Mucosa of gallbladder (tissue), 1 donor: ENCODE measurements at places on chromosomes 16 and 17. TPM values are rescaled to one million over a fixed set of nuclear protein-coding genes. Genes with fewer than 3 reads are reported as not detected.

Gene LRRC36
- 2.1 TPM for total RNA-seq

- DNase-seq = no peak
Measured at GRCh38 chr16:60225541-60225940, 1491.4 kb upstream of the GOT2 start.

DNA sequence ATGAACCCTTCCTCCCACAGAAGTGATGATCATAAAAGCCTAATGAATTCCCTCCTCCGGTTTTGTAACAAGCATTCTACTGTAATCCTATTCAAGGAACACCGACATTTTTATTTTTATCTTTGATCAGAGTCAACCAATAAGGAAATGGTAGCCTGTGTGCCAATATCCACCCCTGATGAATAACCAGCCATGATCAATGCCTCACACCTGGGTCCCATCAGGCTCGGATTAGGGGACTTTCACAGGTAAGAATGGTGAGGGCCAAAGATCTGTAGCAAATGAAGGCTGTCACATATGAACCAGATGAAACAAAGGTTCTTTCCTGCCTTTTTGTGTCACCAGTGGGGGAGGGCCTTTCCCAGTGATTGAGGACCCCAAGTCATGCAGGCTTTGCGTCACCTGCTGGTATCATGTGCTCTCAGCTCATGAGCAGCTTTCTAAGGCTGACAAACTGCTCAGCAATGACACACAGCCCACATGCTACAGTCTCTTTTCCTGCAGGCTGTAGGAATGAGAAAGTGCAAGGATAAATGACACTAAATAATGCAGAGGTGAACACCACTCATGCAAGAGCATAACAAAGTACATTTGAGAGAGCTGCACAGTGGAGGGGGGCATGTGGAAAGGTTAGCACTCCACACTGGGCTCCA, 34.9 kb downstream of the TOM1L2 start:
- DNase-seq = no peak

- DNase-seq = no peak
Measured at GRCh38 chr17:81287741-81288430, 7.2 kb downstream of the SLC38A10 start.
